ENCODE measurements at places on chromosomes 16 and 17.

DNA sequence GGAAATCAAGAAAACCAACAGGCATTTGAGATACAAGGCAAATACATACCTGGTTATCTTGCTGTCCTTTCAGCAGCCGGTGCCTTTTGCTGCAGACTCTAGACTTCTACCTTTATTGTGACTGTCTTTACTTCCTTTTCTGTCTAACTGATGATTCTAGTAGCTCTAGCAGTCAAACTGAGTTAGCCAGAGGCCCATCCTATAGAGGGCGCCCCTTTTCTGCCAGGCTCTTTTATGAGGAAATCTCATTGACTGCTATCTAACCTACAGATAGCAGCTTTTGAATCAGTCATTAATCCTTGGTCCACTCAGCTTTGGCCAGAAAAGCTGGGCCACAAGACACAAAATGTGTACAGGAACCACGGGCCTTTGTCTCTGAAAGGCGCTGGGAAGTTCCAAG is 87.5 kb upstream of the WSB1 start:
- DNase-seq, result no peak

DNA sequence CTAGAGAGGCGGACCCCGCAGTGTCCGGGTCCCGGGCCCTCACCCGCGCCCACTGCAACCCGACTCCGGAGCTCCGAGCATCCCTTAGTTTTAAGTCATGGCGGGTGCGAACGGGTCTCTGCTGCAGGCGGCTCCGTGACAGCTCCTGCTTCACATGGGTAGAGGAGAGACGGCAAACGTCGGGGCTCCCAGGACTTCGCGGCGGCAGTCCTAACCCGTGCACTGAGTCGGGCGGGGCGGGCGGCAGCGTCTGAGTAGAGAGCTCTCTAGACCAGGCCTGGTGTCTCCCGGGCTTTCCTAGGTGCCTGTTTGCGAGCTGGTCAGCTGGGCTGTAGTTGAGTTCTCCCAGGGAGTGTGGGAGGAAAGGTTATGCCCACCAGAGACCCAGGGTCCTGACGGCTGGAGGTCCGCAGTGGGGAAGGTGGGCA is 345 bp downstream of the TSC2 start:
- no peak for DNase-seq

GRCh38 chr16:67260426-67261063 is 11.8 kb downstream of the SLC9A5 start:
- DNase-seq, result no peak

DNA sequence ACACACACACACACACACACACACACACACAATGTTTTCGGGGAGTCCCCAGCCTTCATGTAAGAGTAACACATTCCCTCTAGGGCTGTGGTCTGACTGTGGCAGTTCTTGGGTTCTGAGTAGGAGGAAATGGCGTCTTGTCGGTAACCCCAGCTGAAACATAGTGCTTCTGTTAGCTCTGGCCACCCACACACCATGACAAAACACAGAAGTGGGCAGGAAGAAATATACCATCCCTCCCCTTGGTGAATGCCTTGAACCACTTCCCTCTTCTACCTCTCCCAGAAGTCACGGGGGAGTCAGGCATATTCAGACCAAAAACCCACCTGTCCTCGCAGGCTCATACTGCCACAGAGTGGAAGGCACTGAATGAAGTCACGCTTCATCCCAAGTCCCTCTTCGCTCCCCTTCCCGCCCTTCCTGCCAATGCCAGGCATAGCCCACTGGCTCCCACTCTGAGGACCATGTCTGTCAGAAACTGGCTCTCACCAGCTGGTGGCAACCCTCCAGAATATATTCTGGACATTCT is 11.5 kb downstream of the SLC35B1 start:
- DNase-seq, result peak; percentile 66

GRCh38 chr17:29433541-29433940 is 43.4 kb downstream of the TAOK1 start:
- no peak for DNase-seq

GRCh38 chr17:17032131-17032692 is 10.0 kb upstream of the MPRIP start:
- no peak for DNase-seq

GRCh38 chr17:77206158-77206956 is 65.6 kb downstream of the SEC14L1 start:
- no peak for DNase-seq

GRCh38 chr17:10117581-10118001 is 80.8 kb downstream of the GAS7 start:
- no peak for DNase-seq

GRCh38 chr16:30954993-30955392 is 2.6 kb upstream of the SETD1A start:
- no peak for DNase-seq

- no peak for DNase-seq
Observed at GRCh38 chr16:50989047-50989446, 162.0 kb downstream of the SALL1 start.

DNA sequence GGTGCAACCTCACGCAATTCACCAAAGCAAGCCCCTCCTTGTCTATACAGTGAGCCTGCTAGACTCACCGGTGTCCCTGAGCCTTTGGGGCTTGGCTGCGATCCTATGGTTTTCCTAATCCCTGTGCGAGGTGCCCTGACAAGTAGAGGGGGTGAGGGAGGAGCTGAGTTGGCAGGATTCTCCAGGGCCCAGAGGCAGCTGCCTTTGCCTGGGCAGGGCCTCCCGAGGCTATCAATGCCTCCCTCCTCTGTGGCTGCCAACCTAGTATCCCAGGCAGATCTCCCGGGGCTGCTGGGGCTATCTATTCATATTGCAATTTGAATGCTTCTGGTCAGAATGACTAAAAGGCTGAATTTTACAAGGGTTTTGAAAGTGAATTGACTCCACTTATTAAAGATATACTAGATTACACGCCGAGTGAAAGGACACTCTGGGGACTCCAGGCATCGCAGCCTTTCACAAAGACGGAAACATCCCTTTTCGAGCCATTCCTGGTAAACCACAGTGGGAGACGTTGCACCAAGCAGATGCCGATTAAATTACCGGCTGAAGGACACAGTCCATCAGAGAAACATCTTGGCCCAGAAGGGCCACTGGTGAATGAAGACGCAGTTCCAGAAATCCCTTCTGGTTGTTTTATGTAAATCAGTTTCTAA is 11.3 kb upstream of the PITPNM3 start:
- no peak for DNase-seq

DNA sequence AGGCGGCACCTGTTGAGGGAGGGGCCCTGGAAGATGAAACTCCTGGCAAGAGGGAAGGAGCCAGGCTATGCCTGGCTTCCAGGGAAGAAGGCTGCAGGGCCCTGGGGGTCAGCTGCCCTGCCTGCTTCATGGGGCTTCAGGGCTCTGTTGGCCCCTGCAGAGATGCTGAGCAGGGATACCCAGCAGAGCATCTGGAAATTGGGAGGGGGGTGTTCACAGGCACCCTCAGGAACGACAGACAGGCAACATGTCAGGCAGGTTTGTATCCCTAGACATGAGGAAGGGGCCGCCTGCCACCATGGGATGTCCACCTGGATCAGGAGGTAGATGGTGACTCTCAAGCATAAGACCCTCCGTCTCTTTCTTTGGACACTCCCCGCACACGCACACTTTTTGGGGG is 13.8 kb upstream of the ZNF423 start:
- DNase-seq, result no peak

DNA sequence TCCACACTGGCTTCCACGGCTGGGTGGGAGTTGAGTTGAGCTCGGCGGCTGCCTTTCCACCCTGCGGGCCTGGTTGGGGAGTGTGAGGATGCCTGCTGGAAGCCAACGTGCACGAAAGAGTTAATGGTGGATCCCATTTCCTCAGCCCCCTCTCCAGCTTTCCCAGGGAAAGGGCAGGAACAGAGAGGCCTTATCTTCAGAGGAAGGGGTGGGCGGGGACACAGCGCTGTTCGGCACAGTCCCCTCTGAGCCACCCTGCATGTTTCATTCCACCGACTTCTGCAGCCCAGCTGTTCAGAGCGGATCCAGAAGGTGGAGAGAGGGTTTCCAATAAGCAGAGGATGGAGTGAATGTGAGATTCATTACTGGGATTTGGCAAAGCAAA is 295.3 kb downstream of the SEC14L1 start:
- DNase-seq, result no peak

DNA sequence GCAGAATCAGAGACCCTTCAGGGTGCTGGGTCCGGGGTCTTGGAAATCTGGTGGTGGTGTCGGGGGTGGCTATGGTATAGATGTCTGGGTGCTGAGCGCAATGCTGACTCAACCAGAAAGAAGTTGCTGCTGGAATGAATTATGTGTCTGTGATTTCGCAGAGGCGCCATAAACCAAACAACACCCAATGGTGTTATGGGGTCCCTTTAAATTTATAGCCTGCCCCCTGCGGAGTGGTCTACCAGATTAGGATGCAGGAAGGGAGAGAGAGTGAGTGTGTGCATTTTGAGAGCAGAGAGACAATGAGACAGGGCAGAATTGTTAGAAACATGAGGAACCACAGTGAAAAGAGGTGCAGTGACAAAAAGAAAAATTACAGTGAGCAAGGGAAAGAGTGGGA is 100.7 kb upstream of the CDH11 start:
- no peak for DNase-seq

DNA sequence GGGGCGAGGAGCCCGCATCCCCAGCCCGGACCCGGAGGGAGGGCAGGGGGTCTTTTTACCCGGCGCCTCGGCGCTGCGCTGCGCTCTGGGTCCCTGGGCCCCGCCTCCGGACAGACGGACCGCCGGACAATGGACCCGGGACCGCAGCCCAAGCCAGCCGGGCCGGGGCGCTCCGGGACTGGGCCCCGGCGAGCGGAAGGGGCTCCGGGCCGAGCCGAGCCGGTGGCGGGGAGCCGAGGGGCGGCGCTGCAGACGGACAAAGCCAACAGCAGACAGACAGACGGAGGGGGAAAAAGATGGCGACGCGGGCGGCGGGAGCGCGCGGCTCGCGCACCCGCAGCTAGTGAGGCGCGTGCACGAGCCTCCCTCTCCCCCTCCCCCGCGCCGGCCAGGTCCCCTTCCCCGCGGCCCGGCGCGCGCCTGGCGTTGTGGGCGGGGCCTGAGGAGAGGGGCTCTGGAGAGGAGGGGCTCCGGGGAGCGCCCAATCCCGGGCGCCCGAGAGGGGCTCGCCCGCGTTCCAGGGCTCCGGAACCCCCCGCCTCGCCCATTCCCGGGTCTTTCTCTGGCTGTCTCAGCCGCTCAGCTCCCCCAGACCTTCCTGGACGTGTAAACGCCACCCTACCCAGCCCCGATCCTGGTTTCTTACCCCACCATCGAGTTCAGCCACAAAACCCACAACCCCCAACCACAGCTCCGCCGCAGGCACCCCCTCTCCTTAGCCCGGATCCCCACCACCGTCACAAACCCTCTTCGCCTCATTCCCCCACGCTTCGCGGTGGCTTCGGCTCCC is at the start of gene ZNF821:
Gene ZNF821, minus strand, starts transcription at position 334 of the 790 bp plus-strand sequence. CDS start 4,236 bp downstream, outside the sequence.
- DNase-seq, result peak; percentile 40

GRCh38 chr16:3190949-3191353 is 2.9 kb downstream of the OR1F1 start:
- no peak for DNase-seq

Data from activated CD8-positive, alpha-beta memory T cell treated with anti-CD3 and anti-CD28 coated beads for 4 hours (primary cell).